ENCODE measurements at places on chromosomes 3 and 15.
A peak's percentile ranks its signal among the peaks of the same experiment; 100 is the strongest.

- no peak for DNase-seq
Measured at GRCh38 chr3:22620498-22620897, 582.6 kb upstream of the UBE2E2 start.

GRCh38 chr15:58549013-58549784 lies 117.4 kb downstream of the LIPC start:
- no peak for DNase-seq

DNA sequence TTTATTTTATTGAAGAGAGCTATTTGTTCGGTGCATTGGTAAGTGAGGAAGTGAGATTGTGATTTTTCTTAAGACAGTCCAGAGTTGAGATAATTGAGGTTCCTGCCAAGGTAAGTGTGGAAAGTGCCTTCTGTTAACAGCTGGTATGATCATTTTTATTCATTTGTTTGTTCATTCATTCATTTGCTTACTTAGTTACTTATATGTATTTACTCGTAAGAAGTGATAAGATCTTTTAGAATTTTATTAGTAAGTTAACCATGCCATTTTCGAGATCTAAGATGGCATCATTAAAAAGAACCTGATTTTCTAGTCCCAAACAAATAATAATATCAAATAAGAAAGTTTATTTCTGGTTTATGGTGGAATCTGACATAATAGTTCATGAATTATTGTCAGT lies 150.0 kb downstream of the GHSR start:
- no peak for DNase-seq

DNA sequence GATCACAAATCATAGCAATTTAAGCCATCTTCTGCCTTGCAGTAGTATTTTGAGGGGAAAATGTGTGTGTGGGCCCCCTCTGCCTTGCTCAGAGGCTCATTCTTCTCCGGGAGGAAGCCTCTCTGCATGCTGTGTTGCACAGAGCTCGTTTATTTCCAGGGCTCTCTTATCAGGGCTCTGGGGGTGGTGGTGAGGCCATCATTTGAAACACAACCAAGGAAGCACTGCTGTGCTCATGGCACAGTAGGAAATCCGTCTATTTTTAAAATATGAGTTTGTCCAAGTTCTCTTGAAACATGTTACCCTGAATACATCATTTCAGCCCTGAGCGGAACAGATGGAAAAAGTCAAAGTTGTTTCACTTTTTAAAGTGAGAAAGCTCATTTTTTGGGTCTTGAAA lies 369.0 kb upstream of the CFAP20DC start:
- DNase-seq = no peak

- DNase-seq = no peak
Measured at GRCh38 chr15:79090487-79091203, at the start of gene RASGRF1. TSS of gene RASGRF1 (minus strand) at chr15:79090780. CDS start at chr15:79090498, 282 bp downstream.

- no peak for DNase-seq
Measured at GRCh38 chr15:62799919-62800318, 242.6 kb upstream of the TPM1 start.

DNA sequence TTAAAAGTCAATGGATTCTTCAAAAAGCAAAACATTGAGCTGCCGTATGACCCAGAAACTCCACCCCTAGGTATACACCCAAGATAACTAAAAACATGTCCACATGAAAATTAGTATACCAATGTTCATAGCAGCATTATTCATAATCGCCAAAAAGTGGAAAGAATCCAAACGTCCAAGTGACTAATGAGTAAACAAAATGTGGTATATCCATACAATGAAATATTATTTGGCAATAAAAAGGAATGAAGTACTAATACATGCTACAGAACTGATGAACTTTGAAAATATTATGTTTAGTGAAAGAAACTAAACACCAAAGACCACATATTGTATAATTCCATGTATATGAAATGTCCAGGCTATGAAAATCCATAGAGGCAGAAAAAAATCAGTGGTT lies 77.9 kb downstream of the THBS1 start:
- DNase-seq = no peak

DNA sequence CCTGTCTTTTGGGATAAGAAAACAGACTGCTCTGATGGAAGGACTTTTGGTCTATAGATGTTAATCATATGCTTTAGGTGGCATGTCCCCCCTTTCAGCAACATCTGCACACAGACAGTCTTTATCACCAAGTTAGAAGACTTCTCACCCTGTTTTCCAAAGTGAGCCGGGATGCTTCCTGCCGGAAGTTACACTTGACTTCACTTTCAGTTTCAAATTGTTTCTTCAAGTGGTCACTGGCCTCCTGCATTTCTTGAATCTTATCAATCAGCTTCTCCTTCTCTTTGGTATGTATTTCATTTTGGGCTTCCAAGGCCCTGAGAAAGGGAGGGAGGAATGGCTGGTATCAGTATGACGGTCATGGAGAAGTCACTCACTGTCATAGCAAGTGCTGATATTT lies 27.2 kb upstream of the GNB5 start:
- DNase-seq = no peak

DNA sequence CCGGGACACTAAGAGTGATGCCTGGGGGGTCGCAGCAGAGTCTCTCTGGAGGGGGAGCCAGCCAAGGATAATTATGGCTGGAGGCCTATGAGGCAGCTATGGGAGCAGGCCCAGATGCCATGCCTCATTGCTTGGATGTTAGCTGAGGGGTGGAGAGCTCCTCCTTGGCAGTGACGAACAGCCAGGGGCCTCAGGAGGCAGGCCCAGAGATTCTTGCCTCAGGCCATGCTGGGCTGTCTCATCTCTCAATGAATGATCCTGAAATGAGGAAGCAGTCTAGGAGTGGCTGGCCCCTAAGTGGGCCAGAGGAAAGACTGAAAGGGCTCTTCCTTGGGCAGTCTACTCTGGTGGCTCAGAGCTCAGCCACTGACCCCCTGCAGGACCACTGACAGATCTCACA lies 21.3 kb downstream of the KIF9 start:
- no peak for DNase-seq

DNA sequence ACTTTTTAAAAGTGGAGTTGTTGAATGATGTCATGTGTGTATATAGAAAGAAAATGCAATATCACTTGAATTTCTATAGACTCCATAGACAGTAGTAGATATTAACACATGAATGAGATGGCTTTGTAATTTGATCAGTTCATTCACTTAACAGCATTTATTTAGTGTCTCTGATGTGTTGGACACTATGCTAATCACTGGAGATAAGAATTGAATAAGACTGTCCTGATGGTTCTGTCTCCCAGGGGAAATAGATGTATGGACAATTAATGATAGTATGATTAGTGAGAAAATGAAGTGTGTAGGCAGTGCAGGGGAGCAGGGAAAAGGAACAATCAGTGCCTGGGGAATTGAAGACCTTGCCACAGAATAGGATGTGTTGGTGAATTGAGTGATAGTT lies 72.9 kb downstream of the RIOX2 start:
- no peak for DNase-seq

GRCh38 chr15:60799885-60800284 lies 320.9 kb upstream of the ICE2 start:
- DNase-seq = no peak

- no peak for DNase-seq
Measured at GRCh38 chr3:192079098-192079497, 618.1 kb downstream of the PYDC2 start.

GRCh38 chr15:76282465-76282864 lies 28.8 kb downstream of the ETFA start:
- DNase-seq = no peak

GRCh38 chr3:99579246-99579645 lies 59.1 kb upstream of the COL8A1 start:
- DNase-seq = no peak

GRCh38 chr3:113264283-113265131 lies 53.1 kb downstream of the BOC start:
- DNase-seq = no peak

DNA sequence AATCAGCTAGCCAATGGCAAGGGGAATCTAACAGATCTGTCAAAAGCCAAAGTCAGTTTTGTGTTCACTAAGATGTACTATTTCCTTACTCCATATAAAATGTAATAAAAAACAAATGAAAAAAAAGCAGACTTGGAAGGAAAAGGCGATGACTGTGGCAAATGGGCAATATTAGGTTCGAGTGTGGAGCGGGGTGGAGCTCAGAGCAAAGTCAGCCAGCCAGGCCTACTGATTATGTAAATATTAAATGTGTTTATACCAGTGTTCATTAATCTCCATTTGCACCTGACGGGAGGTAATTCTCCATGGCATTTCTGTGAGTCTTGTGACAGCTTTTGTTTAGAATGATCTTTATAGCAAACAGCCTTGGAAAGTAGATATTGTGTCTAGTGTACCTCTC lies 96.2 kb upstream of the KCNMB2 start:
- DNase-seq = no peak

DNA sequence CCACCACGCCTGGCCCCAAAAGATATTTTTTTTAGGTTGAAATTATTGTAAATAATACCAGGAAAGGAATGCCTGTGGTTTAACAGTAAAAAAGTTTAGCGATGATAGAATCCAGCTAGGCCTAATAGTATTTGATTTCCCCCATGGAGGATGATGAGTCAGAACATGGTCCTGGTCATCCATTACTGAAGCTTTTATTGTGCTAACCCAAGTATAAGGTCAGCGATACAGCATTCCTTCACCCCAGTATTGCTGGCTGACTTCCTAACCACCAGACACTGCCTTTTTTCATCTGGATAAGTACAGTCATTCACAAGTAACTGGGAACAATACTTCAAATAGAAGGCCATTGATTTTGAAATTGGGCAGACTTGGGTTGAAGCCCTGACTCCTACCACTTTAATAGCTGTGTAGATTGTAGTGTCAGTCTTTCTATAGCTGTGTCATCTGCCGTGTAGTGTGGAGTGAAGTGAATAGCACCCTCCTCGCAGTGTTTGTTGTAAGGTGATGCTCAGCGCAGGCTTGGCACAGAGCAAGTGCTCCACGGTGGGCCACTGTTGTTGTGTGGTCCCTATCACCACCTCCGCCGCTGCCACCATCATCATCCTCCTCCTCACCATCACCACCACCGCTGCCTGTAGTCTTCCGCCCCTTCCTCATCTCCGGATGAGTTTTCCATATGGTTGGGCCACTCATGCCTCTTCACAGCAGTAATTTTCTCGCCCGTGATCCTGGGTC lies 436.0 kb upstream of the TPM1 start:
- DNase-seq = no peak

GRCh38 chr3:42012935-42013690 lies 51.2 kb upstream of the ULK4 start:
- DNase-seq = peak; percentile 35

DNA sequence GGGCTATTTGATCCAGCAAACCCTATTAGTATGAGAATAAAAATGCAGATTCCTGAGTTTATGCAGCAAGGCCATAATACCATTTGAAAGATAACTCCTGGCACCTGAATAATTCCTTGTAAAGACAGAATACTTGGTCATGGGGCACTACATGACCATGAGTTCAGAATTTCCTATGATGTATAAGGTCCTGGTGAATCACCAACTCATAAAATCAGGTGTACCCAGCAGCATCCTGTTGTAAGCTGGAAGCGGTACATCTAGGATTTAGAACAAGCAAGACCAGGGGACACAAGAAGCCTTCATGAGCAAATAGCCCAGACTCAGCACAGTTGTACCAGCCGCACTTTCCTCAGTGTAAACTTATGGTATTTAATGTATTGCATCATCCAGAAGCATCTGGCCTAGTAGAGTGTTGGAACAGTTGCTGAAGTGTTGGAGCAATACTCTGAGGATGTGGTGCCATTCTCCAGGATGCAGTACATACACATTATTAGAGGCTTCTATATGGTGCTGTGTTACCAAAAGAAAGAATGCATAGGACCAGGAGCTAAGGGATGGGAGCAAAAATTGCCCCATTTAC lies 233.4 kb downstream of the SQOR start:
- no peak for DNase-seq

DNA sequence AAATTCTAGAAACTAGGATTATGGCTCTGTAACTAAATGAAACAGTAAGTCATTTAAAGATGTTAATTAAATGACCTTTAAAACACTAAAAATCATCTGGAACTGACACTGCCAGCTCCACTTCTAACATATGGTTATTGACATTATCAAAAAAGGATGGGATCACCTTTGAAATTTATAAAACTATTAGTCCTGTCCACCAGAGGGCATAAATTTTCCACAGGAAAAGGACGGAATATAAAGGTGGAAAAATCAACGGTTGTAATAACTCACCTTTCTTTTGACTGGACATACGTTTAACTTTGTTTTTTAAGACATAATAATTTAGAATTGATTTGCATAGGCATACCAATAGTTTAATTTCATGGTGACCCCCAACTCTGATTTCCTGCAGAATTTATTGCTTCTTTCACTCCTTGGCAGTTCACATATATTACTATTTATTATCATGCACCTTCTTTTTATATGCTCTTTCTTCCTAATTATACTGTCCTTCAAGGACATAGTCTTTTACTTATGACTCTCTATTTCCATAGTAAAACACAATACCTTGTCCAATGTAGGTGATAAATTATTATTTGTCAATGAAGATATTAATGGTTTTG lies 345.7 kb downstream of the CADM2 start:
- no peak for DNase-seq

GRCh38 chr3:183369117-183369516 lies 59.3 kb downstream of the MCF2L2 start:
- no peak for DNase-seq

DNA sequence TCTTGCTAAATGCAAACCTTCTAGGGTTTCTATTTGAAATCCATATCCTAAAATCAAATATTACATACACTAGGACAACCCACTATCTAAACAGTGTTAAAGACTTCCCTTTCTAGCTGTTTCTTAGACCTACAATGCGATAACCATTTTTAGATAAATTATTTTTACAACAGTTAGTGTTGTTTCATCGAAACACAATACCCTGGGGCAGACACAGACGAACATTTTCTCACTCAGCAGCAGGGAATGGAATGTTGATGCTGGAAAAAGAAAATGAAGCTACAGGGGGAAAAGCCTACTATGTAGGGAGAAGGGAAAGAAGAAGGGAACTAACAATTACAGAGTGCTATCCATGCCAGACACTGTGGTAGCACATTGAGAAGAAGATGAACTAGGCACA lies 6.0 kb upstream of the HERC1 start:
- DNase-seq = no peak

GRCh38 chr3:191385101-191385500 lies 54.8 kb upstream of the UTS2B start:
- no peak for DNase-seq

GRCh38 chr3:13083898-13084297 lies 10.7 kb upstream of the IQSEC1 start:
- DNase-seq = no peak

DNA sequence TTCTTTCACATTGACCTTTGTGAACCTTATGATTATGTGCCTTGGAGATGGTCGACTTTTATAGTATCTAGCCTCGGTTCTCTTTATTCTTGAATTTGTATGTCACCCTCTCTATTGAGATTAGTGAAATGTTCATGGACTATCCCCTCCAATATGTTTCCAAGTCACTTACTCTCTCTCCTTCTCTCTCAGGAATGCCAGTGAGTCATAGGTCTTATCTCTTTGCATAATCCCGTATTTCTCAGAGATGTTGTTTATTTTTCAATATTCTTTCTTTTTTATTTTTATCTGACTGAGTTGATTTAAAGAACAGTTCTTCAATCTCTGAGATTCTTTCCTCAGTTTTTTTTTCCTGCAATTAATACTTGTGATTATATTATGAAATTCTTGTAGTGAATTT lies 411.6 kb upstream of the CADM2 start:
- DNase-seq = no peak

GRCh38 chr3:9500108-9501050 lies 53.2 kb downstream of the LHFPL4 start:
- peak; percentile 36 for DNase-seq

GRCh38 chr3:149638228-149639092 lies 19.4 kb downstream of the WWTR1 start:
- no peak for DNase-seq

GRCh38 chr3:53612508-53612907 lies 118.1 kb downstream of the CACNA1D start:
- no peak for DNase-seq
